ENCODE measurements at places on chromosomes 6 and 20.

DNA sequence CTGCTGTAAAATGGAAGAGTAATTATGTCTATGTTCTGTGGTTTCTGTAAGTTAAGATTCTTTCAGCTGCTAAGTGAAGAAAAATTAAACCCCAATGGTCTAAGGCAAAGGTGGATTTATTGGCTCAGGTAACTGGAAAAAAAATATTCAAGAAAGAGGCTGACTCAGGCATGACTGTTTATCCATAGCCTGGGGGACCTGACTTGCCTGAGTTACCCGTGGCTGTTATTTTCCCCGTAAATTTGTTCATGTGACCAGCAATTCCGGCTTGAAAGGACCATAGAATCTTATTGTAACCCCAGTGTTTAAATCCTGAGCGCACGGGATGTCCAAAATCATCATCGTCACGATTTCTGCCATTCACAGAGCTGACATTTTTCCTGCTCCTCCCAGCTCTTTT lies 32.3 kb upstream of the SULF2 start:
- DNase-seq = no peak

DNA sequence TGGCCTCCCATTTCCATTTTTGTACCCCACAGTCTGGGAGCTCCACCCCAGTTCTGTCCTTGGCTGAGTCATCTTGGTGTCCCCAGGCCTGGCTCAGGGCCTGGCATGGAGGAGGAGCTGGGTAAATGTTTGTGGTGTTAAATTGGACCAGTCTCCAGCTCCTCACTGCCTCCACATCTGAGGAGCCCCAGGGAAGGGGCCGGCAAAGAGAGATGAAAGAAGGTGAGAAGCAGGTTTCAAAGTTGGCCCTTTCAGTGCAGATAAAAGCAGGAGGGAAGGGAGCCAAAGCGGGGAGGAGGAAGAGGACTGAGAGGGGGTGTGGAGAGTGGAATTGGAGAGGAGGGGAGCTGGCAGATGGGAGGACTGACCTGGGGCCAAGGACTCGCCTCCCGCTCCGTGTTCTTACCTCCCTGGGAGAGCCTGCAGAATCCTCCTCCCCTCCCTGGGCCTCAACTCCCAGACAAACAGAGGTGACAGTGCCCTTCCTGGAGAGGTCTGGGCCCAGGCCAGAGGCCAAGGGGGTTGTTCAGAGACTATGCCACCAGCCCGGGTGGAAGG lies 89.0 kb downstream of the CD40 start:
- DNase-seq = no peak

DNA sequence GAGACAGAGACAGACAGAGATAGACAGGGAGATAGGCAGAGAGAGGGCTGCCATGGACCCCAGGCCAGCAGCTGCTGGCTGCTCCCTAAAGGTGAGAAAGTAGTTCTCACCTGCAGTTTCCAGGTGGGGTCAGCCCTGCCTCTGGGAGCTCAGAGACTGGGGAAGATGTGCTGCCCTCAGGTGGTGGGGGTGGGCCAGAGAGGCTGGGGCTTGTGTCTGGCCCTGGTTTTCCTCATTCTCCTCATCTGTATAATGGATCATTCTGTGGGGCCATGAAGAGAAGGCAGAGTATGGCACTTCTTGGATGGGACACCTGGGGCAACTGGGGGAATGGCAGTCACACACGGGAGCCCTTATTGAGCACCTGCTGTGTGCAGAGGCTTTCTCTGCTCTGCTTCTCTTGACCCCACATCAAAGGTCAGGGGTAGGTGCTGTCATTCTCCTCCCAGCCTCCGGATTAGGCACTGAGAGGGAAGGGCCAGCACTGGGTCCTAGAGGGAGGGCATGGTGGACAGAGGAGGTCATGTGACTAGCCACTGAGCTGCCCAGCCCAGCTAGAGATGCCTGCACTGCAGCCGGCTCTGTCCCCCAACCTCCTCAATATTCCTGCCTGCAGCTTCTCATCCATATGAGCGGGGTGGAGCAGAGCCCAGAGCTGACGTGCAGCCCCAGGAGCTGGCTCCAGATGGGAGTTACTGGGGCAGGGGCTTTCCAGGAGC lies 4.1 kb downstream of the ANGPT4 start:
- DNase-seq = no peak

- no peak for DNase-seq
Measured at GRCh38 chr6:45631396-45631795, 253.7 kb upstream of the SUPT3H start.

- DNase-seq = no peak
Measured at GRCh38 chr20:36330091-36330490, 24.0 kb downstream of the DLGAP4 start.

DNA sequence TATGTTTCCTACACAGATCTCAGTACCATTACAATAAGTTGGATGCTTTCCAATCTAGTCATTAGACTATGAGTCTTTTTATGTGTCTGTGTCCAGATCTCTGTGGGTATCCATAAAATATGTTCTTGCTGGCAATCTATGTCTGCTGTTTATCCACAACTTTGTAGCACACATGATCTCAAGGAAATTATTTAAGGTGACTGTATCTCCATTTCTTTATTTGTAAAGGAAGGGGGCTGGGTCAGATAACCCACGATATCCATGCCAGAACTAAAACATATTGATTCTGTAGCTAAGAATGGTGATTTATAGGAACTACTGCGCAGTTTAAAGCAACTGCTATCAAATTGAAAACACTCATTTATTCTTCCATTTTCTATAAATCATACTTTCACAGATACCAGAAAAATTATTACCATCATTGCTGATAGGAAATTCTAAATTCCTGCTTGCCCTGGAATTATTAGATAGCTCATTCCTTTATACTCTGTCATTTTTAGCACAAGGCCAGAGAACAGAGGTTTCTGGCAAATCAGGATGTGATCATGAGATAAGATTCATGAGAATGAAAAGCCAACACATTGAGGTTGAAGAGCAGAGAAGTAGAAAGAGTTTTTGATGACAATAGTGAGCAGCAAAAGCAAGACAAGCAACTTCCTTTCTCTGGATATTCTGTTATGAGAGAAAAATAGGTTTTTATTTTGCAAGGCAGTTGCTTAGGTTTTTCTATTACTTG lies 851.4 kb upstream of the CITED2 start:
- no peak for DNase-seq

GRCh38 chr20:38460040-38460623 lies 12.5 kb upstream of the RALGAPB start:
- no peak for DNase-seq

GRCh38 chr6:136788069-136788902 lies 4.0 kb downstream of the MAP3K5 start:
- DNase-seq = no peak

DNA sequence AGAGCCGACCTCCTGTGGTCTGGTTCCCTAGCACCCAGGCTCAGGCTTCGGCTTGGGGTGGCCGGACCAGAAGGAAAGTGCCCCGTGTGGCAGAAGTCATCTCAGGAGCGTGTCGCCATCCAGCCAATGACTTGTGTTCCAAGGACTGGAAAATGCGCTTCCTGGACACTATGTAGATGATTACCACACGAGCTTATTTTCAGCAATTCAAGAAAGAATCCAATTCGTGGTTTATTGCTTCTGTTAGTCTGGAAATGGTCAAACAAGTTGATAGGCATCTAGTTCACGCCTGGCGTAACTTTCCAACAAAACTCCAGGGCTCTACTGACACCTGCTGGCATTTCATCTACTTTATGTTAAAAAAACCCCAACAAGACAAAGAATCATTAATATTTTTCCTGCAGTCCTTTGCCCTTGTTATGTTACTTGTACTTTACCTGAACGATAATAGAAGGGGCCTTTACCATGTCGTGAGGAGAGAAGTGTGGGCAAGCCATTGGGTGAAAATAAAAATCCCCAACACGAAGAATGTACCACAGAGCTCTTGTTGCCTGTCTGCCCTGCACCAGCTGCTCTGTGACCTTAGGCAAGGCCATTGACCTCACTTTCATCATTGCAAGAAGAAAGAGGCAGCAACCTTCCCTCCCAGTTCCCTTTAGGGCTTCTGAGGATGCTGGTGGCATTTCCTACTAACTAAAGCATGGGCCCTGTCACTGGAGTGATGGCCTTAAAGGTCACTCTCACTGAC lies 154.7 kb upstream of the LAMP5 start:
- no peak for DNase-seq

DNA sequence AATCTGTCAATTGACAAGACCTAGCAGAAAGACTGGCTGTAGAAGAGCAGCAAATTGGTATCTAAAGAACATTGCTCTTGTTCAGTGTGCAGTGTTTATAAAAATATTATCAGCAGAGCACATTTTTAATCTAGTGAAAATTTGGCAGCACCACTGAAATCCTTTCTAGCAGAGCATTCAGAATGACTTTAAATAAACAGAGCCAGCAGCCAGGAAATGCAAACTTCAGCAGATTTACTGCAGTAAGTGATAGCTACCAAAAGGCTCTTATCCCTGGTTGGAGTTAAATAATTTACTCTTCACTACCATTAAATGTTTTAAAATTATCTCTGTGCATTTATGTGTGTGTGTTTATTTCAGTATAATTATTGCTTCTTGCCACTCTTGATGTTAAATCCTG lies 590.9 kb upstream of the CITED2 start:
- DNase-seq = no peak
